Activated T-cell treated with anti-CD3 and anti-CD28 coated beads, Interleukin-2, amount 50 U/mL, for 4 hours (primary cell): ENCODE measurements at places on chromosomes 3 and 15. TPM values are rescaled to one million over a fixed set of nuclear protein-coding genes. Genes with fewer than 3 reads are reported as not detected.

The ECE2 gene
- total RNA-seq = not detected

The SST gene
- not detected for total RNA-seq

DNA sequence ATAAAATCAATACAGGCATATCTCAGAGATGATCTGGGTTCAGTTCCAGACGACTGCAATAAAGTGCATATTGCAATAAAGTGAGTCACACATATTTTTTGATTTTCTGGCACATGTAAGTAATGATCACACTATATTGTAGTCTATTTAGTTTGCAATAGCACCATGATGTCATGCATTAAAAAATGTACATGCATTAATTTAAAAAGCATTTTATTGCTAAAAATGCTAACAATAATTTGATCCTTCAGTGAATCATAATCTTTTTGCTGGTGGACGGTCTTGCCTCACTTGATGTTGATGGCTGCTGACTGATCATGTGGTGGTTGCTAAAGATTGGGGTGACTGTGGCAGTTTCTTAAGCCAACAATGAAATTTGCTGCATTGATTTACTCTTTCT, 511.1 kb downstream of the OTOL1 start:
- DNase-seq = no peak

The GABRG3 gene
- total RNA-seq = not detected

The NRG4 gene
- 0.41 TPM for total RNA-seq
